ENCODE measurements at places on chromosomes 7 and 10. TPM values are rescaled to one million over a fixed set of nuclear protein-coding genes. Genes with fewer than 3 reads are reported as not detected.

PAX4 gene
- total RNA-seq, result not detected

ASNS gene
- total RNA-seq, result 53.7 TPM

HABP2 gene
- total RNA-seq, result 0.09 TPM

ANKRD7 gene
- 0.23 TPM for total RNA-seq

MUC3A gene
- total RNA-seq, result 17.6 TPM

ADCY1 gene
- total RNA-seq, result 1.3 TPM

ARHGAP19 gene
- 3.4 TPM for total RNA-seq

IFRD1 gene
- total RNA-seq, result 33.0 TPM

PARD3 gene
- 95.5 TPM for total RNA-seq

Measured in A549 treated with RU486 at 1 μM for 4 hours (cell line).